GM04504 (cell line): ENCODE measurements at places on chromosomes 7 and 10.
A peak's percentile ranks its signal among the peaks of the same experiment; 100 is the strongest.

GRCh38 chr7:29105752-29106668 lies 40.3 kb downstream of the CPVL start:
- peak; percentile 25 for DNase-seq

DNA sequence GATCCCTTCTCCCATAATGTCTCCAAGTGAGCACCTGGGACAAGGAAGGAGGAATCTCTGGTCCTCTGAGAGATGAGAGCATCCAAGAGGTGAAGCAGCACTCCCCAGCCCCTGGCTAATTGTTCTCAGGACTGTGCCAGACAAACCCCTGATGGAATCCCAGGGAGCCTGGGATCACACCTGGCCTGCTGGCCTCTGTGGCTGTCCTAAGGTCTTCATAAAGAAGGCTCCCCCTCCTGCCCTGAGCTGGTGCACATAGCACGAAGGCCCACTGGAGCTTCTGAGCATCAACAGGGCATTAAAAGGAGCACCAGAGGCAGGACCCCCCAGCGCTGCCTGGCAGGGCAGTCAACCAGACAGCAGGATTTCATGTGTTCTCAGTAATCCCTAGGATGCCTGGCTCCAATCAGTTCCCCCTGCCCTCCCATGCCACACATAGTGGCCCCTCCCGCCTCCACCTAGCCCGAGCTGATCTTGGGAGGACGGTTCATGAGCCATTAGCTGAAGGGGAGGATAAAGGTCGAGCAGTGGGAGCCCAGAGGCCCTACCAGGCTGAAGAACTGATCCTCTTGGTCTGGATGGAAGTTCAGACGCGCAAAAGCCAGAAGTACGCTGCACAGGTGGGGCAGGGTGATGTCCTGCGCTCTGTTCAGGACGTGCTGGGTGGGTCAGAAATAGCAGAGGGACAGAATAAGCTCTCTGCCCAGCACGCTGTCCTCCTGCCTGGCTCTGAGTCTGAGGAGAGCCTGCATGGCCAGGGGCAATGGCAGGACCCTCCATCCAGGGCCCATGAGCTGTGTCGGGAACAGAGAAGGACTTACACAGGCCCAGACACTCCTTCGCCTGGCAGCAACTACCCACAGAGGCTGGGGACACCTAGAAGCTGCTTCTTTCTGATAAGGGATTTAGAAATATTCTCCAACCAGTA lies 8.4 kb downstream of the TBRG4 start:
- no peak for DNase-seq

GRCh38 chr7:108002726-108003598 lies at the start of gene LAMB1:
Gene LAMB1 (minus strand): TSS chr7:108003161. CDS start chr7:108002885, 276 bp downstream.
- no peak for DNase-seq

GRCh38 chr7:129949292-129950133 lies 3.2 kb downstream of the UBE2H start:
- peak; percentile 58 for DNase-seq

DNA sequence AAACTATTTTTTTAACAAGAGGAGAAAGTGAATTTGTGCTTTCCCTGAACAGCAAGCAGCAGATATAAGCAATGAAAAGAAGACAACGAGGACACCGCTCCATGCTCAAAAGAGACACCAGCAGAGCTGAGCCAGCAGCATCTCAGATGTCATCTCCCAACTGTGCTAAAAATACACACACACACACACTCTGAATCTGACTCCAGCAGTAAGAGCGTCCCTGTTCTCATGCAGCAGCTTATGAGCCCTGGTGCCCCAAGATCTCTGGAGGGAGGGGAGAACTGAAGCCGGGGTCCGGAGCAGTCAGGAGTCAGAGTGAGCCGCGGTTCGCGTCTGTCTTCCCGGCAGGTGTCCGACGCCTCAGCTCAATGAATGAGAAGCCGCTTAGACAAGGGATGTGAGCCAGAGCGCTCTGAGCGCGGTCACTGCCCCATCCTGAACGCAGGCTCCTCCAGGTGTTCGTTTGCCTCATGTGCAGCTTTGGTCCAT lies 49.2 kb downstream of the SVIL start:
- no peak for DNase-seq

DNA sequence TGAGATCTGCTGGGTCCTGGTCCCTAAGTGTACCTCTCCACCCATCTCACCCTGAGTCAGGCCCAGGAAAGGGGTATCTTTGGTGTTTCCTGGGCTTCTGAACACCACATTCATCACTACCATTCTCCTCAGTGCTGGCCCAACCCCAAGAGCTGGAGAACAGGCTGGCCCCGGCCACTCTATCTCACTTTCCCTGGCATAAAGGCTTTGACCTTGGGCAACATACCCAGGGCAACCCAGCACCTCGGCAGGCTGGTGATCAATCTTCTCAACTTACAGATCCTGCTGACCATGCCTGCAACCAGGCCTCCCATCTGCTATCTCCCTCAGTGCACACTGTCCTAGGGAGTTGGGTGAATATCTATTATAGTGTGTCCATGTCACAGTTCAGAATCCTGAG lies 2.1 kb downstream of the VSIR start:
- DNase-seq: no peak

- no peak for DNase-seq
These were observed 306.9 kb downstream of the ELMO1 start for GRCh38 chr7:37141742-37142141.

DNA sequence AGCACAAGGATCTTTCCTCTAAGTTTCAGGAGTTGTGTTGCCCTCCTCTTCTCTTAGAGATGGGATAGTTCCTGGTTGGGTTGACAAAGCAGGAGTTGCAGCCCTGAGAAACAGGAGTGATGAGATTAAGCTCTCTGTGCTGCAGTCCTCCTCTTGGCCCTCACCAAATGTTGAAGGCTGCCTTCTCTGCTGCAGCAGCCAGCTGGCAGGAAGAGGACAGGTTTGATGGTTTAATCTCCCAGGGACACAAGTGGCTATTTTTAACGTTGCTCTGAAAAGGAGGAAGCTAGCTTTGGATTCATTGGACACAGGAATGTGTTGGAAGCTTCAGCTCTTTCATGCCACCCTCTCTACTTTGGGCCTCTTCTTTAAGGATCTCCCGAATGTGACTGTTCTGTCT lies 9.4 kb downstream of the STRIP2 start:
- DNase-seq: no peak

DNA sequence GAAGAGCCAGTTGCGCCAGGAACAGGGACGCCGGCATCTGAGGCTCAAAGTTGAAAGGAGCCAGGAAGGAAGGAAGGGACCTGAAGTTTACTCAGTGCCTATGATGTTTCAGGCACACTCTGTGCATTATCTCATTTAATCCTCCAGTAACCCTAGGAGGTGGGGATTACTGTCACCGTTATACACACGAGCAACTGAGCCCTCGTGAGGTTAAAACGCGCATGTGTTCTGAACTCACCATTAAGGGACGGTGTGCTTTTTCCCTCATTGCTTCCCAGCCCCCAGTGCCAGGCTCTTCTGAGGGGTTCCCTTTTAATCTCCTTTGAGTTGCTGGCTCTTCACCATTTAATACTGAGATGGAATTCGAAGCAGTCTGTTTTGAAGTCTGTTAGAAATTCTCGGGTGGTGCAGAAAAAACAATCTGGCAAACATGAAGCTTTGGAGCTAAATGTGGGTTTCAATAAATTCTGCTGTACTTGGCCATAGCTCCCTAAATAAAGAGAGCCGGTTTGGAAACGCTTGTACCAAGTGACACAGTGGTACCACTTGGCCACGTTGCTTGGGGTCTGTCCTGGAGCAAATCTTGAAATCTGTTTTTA lies 102.2 kb downstream of the TAX1BP1 start:
- DNase-seq: no peak

DNA sequence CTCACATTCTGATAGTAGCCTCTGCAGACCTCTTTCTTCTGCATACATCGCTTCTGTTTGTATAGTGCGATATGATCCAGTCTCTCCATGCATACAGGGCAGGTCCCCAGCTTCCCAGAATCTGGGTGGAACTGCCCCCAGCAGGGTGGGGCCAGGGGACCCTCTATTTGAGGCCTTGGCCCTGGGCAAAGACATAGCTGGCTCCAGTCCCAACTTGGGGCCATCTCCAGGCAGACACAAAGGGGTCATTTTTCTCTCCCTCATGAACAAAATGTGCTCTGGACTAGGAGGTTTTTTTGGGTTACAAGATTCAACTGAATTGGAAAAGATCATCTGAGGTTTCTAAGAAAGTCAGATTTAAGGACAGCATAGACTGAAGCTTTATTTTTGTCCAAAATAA lies 21.1 kb upstream of the HSPA12A start:
- no peak for DNase-seq

- peak; percentile 94 for DNase-seq
These were observed 11.7 kb downstream of the CPA5 start for GRCh38 chr7:130356121-130356875.

DNA sequence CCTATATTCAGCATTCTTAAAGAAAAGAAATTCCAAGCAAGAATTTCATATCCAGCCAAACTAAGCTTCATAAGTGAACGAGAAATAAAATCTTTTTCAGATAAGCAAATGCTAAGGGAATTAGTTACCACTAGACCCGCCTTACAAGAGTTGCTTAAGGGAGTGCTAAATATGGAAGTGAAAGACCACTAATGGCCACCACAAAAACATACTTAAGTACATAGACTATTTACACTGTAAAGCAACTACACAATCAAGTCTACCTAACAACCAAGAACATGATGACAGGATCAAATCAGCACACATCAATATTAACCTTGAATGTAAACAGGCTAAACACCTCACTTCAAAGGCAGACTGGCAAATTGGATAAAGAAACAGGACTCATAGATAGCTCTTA lies 42.2 kb upstream of the NME8 start:
- no peak for DNase-seq

GRCh38 chr7:38123494-38123893 lies 54.6 kb upstream of the STARD3NL start:
- DNase-seq: no peak

DNA sequence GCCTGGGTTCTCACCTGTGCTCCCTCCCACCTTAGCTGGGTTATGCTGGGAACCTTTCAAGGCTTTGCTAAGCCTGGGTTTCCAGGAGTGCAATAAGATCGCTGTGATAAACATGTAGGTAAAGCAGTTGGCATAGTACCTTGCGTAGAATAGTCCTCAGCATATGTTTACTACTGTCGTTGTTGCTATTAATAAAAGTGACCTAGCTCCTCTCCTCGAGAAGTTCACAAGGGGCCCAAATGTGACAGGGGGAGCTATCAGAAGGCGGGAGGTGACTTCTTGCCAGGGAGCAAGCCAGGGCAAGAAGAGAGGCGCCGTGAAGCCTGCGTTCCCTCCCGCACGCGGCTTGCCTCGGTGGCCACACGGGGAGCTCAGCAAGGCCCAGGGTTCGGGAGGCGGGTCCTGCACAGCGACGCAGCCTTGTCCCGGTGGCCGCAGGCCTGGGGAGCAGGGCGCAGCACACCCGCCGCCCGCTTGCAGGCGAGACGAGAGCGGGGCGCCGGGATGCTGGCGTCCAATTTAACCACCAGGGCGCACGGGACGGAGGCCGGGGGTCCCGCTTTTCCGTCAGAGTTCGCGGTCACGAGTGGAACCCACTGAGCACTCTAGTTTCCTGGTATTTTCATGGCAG lies 106.2 kb downstream of the SNX10 start:
- peak; percentile 0 for DNase-seq

DNA sequence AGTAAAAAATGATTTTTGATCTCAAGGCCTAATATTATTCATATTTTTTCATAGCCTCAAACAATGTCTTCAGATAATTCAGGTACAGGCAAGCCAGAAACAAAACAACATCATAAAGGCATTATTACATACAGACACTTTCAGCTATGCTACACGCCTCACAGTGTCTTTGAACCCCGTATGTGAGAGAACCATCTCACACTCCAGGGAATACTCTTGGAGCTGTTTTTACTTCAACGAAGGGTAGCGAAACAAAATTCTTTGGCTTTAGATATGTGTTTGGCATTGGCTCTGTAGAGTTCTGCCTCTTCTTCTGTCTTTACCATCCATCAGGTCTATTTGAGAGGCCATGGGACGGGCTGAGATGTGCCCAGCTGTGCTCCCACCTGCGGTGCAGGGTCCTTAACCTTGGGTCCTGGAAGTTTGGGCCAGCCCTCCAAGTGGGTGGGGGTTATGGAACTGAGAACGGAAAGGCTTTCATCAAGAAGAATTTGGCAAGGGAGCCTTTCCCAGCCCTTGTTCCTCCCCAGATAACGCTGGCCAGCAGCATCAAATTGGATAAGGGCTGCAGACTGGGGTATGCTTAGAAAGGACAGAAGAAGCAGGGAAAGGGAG lies 276.9 kb downstream of the TCF7L2 start:
- no peak for DNase-seq

DNA sequence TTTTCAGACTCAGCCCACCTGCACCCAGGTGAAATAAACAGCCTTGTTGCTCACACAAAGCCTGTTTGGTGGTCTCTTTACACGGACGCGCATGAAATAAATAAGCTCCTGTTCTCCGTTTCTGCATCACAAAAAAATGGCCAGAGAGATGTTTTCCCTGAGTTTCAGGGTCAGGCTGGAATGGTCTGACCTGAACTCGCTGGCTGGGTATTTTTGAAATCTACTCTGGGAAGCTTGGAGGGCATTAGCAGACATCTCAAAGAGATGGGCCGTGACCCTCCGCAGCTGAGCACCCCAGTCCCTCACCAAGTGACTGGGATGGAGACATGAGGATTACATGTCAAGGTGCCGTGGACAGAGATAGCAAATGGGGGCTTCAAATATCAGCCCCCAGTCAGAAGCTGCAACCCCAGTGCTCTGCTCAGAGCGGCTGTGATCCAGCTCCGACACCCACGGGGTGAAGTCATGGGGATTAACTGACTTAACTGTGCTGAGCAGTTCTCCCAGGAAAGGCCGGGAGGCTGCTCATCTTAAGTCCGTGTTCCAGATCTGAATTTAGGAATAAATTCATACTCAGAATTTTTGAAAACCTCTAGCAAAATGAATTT lies 22.3 kb downstream of the CALML5 start:
- DNase-seq: no peak

DNA sequence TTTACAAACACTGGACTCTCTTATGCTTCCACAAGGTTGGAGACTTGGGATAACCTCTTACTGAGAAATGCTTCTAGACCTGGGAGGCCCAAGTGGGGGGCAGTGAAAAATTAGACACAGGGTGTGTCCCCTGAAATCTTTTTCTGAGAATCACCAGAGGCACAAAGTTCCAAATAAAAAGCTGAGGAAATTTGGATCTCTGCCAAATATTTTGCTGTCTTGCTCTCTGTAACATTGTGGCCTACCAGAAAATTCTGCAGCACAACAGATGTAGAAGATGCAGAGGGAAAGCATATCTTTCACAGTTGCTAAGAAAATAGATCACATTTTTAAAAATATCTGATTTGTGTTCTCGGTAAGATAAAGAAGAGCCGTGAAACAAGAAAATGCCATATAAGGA lies 849.4 kb downstream of the CCSER2 start:
- DNase-seq: no peak

DNA sequence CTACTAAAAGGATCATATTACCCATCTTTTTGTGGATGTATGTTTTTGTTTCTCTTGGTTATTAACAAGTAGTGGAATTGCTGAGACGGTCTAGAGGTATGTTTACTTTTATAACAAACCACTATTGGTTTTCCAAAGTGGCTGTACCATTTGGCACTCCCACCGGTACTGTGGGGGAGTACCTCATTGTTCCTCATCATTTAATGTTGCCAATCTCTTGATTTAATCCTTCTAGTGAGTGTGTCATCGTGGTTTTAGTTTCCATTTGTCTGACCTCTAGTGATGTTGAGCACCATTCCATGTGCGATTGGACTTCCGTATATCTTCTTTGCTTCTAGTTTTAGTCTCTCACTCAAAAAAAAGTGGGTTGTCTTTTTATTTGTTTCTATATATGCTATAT lies 50.4 kb downstream of the RBM33 start:
- DNase-seq: no peak

GRCh38 chr7:83821866-83822265 lies 172.9 kb upstream of the SEMA3E start:
- no peak for DNase-seq
